ENCODE measurements at places on chromosomes 12 and 14.

DNA sequence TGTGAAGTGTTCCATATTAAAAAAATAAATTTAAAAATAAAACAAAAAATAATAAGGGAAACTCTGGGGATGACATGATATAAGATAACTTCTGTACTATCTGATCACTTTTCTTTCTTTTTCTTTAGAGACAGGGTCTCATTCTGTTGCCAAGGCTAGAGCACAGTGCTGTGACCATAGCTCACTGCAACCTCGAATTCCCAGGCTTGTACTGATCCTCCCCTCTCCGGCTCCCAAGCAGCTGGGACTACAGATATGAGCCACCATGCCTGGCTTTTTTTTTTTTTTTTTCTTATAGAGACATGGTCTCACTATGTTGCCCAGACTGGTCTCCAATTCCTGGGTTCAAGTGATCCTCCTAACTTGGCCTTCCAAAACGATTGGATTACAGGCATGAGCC lies 10.4 kb upstream of the MIPOL1 start:
- no peak for DNase-seq

- DNase-seq: no peak
Measured at GRCh38 chr12:48004053-48004941, at the start of gene COL2A1. COL2A1 (minus strand) TSS chr12:48004476; CDS start chr12:48004321, 155 bp downstream.

DNA sequence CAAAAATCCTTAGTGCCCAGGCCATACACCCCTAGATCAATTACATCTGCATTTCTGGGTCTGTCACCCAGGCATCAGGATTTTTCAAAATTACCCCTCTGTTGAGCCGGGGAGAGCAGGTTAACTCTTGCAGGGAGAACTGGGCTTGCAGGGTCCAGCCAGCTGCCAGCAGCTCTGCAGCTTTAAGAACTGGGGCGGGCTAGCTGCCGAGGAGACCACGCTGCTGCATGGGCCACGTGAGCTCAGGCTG lies at the start of gene DGLUCY:
Gene DGLUCY (plus strand): TSS at position 245 of the 250 bp plus-strand sequence. CDS start 46,222 bp downstream, outside the sequence.
- DNase-seq: peak; percentile 79

GRCh38 chr14:56808110-56808382 lies 2.2 kb downstream of the OTX2 start:
- no peak for DNase-seq

GRCh38 chr12:6828781-6829535 lies 751 bp downstream of the P3H3 start:
- DNase-seq: peak; percentile 59

GRCh38 chr14:24058260-24058950 lies 6.6 kb downstream of the CARMIL3 start:
- peak; percentile 75 for DNase-seq

GRCh38 chr12:85920324-85920947 lies 46.3 kb downstream of the NTS start:
- no peak for DNase-seq
